GM23248 (cell line): ENCODE measurements at places on chromosomes 16 and 17.

- DNase-seq = peak; percentile 71
Measured at GRCh38 chr17:64496348-64496785, 487 bp downstream of the POLG2 start.

DNA sequence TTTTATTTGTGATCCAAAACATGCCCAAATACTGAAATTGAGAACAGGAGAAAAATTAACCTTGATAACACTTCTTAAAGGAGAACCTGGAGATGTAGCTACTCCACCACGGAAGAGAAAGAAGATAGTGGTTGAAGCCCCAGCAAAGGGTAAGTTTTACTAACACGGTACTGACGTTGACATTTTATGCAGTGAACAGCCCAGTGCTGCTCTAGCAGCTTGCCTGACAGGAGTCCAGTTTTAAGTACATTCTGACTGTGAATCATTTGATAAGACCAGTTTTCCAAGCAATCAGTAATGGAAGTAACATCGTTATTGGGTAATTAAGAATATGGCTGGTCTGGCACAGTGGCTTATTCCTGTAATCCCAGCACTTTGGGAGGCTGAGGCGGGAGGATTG, 6.5 kb downstream of the ORC6 start:
- no peak for DNase-seq

DNA sequence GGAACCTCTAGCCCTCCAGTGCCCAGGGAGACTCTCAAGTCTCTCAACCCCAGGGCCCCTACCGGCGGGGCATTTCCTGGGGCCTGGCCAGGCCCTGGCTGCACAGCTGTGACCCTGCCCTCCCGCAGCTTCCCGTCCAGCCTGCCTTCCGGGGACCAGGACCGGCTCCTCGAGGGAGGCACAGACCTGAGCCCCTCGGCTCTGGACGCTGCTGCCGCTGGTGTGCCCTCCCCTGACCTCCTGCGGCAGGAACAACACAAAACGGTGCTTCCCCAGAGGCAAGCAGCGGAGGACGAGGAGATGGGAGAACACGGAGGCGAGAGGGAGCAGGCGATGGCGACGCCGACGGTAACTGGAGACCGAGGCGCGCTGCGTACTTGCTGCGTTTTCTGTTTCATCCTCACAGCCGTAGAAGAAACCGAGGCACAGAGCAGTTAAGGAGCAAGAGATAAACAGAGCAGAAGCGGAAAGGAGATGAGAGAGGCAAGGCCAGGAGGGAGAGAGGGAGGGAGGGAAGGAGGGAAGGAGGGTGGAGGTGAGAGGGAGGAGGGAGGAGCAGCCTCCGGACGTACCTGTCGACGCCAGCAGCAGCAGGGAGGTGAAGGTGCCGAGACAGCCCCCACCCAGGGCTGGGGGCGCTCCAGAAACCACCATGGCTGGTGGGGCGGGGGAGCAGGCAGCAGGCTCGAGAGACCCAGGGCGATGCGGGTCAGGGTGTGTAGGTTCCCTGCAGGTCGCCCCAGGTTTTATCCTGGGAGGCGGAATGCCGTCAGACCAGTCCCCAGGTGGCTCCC, at the start of gene PRSS22:
PRSS22 (minus strand) TSS at position 720 of the 794 bp plus-strand sequence; CDS start at position 654, 66 bp downstream.
- DNase-seq = peak; percentile 25

DNA sequence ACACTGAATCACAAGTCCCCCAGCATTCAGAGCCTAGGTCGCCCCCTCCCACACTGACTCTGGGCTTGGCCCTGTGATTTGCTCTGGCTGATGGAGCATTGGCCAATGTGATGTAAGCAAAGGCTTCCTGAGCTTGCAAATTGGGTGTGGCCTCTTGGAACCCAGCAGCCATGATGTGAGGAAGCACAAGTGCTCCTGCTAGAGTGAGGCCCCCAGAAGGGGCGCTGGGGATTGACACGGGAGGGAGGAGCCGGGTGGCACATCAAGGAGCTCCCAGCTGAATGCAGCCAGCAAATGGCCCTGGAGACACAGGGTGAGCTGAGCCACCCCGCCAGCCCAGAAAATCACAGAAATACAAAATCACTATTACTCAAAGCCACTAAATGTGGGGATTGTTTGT, 308.5 kb downstream of the C16orf95 start:
- no peak for DNase-seq

DNA sequence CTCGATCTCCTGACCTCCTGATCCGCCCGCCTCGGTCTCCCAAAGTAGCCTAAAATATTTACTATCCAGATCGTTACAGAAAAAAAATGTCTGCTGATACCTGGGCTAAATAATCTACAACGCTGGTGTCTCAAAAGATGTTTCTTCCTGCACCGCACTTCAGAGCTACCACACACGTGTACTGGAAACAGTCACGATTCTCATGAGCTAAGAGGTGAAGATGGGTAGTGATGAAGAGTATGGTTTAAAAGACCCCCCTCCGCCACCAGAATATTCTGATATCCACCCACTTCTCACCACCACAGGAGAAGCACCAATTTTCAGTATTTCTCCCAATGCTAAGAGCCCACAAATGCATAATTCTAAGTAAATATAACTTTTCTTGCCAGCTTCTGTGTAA, 50.2 kb downstream of the SMG6 start:
- DNase-seq = no peak

DNA sequence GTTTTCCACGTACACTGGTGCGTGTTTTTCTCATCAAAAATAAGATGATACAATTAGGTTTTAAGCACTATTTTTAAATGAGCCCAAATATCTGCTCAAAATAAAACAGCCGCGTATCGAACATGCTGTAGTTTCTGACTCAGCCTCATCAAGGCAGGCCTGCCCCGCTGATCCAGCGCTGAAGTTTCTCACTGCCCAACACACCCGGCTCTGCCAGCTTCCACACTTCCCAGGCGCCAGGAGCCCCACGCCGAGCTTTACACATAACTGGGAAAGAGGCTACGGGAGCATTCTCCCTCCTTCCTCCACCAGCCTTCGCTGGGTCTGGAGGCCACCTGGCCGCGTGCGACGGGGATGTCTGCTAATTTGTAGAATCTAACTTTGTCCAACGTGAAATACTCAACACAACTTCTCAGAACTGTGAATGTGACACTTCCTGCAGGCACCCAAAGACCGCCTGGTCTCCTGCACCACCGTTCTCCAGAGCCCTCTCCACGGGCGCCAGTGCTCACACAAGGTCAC, 42.1 kb downstream of the MAP1LC3B start:
- DNase-seq = peak; percentile 77

GRCh38 chr16:30921459-30921747, 2.0 kb upstream of the FBXL19 start:
- DNase-seq = no peak

DNA sequence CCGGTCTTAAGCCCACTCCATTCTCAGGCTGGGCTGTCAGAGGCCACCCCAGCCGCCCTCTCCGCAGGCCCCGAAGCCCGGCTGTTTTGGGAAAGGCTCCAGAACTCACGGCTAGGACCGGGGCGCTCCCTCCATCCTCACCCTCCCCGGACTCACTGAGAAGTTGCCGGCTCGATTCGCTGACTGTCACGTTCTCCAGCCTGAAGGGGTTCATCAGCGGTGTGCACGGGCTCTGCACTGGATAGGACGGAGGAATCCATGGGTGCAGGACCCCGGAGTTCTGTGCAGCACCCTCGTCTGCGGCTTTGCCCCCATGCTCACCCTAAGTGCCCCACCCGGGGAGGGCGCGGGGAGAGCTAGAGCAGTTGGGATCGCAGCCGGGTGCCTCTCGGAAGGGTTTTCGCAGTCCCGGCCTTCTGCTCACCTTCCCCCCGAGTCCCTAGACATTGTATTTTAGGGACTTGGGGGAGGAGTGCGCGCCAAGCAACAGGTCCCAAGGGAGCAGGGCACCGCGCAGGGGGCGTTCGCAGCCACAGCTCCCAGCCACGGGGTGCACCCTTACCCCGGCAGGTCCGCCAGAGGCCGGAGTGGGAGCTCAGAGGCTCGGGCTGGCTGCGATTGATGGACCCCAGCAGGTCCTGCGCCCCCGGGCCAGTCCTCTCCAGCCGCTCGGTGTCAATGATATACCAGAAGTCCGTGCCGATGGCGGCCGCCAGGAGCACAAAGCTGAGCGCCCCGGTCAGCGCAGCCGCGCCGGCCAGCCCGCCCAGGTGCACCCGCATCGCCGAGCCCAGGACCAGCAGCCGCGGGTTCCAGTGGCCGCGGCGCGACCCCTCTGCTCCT, 1.0 kb downstream of the TMEM114 start:
- DNase-seq = no peak

DNA sequence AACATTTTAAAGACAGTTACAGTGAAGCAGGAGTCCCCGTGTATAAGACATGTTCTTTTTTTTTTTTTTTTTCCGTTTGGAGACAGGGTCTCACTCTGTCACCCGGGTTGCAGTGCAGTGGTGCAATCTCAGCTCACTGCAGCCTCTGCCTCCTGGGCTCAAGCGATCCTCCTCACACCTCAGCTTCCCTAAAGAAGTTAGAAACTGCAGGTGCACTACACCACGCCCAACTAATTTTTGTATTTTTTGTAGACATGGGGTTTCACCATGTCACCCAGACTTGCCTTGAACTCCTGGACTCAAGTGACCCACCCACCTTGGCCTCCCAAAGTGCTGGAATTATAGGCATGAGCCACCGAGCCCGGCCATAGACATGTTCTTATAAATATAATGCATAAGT, 3.0 kb downstream of the EVI2B start:
- no peak for DNase-seq

GRCh38 chr16:48194828-48195556, 39.2 kb upstream of the ABCC12 start:
- DNase-seq = no peak

GRCh38 chr17:16474012-16474725, 17.8 kb downstream of the LRRC75A start:
- DNase-seq = no peak

DNA sequence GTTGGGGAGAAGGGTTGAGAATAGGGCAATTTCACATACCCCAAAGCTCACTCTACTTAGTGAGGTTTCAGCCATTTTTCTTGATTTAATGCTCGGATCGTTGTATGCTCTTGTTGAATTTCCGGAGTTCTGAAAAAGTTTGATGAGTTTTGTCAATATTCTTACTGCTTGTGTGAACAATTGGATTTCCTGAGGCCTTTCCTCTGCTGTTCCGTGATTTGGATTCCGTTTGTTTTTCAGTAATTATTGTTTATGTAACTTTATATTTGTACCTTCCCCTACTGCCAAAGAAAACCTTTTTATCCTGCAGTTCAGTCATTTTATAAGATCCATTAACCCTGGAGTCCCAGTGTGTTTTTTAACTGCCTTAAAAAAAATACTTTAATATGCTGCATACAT, 62.9 kb downstream of the PHKB start:
- DNase-seq = no peak

GRCh38 chr17:36937959-36938565, 787 bp downstream of the LHX1 start:
- DNase-seq = peak; percentile 44

- no peak for DNase-seq
Measured at GRCh38 chr16:20920091-20920490, 19.5 kb downstream of the LYRM1 start.

DNA sequence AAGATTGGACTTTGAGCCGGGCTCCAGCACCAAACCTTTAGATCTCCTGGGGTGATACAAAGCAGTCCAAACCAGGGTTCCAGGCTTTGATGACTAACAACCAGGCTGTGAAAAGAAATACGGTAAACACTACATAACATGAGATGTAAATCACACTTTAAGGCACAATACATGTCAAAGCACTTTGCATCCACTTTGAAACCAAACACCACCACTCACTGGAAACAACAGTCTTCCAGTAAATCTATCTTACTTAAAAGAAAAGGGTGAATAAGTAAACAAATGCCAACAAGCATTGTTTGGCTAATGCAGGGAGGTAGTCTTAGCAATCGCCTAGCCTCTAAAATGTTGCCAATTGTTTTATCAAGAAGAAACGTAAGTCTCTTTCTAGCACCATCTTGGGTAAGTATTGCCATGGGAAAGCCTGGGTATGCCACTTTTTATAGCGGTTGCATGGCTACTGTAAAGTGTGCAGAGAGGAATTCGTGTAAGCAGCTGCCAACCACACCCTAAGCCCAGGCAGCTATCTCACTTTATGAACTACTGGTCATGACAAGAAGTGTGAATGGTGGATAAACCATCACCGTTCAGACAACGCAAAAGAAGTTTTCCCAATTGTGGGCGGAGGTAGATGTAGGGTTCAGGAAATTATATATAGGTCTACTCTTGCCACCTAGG, 267.4 kb upstream of the PSMD7 start:
- no peak for DNase-seq

DNA sequence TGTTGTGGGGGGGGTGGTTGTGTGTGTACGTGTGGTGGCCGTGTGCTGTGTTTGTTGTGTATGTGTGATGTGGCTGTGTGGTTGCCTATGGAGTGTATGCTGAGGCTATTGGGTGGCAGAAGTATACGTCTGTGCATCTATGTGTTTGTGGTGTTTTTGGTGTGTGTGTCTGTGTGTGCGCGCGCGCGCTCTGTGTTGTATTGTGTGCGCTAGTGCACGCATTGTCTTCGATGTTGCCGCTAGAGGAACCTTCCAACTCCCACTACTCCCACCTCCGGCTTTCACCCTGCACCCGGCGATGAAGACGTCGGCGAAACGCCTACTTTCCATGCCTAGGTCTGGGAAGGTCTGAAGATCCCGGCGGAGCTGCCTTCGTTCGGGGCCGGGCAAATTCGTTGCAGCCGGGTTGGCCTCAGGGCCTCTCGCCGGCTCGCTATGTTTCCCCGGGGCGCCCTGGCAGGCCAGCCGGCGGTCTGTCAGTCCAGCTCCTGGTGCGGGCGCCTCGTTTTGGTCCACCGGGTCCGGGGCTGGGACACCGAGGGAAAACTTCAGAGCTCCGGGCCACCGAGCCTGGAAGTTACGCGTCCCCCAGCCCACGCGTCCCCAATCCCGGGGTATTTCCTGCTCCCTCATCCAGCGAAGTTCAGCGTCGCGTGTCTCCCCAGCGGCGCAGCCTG, 5.2 kb upstream of the DLX4 start:
- DNase-seq = peak; percentile 36

GRCh38 chr17:58291246-58291645, 10.5 kb upstream of the MPO start:
- DNase-seq = no peak

DNA sequence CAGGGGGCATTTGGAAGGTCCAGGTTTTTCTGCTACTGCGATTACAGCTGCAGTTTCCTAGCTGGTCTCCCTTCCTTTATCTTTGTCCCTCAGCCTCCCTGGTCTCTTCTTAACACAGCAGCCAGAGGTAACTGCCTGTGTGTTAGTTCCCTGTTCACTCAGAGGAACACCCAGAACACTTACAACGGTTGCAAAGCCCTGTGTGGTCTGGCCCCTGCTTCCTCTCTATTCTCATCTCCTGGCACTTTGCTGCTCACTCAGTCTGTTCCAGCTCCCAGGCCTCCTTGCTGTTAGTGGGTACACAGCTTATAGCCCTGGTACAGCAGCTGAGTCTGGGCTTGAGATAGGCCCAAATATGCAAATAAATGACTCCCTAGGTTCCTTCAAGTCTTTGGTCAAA, 16.4 kb downstream of the NTN1 start:
- no peak for DNase-seq

GRCh38 chr17:27793168-27793905, 7.0 kb downstream of the NOS2 start:
- peak; percentile 19 for DNase-seq
